ENCODE measurements at places on chromosomes 5 and 9. TPM values are rescaled to one million over a fixed set of nuclear protein-coding genes. Genes with fewer than 3 reads are reported as not detected.

GRCh38 chr5:32713770-32714381 is 2.8 kb downstream of the NPR3 start:
- peak overlapping the region; percentile 68 for H3K4me3 ChIP-seq
- H3K36me3 ChIP-seq: no peaks in the 10 kb centered on the region
- H3K27ac ChIP-seq: no peak overlapping the region
- DNase-seq: peak; percentile 89

DNA sequence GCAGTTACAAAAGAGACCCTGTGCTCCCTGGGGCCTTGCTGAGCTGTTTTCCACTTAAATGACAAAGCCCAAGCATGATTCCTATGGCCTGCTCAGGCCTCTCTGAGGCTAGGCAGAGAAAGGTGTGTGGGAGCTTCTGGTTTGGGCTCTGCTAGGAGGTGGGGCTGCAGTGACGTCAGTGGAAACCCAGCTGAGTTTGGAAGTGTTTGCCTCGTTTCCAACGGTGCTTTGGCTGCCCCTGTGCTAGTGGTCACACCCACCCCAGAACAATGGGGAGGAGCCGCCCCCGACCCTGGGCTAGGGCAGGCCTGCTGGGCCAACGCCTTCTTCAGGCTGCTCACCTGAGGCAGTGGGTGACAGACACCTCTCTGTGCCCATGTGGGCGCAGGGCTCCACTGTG is 10.4 kb downstream of the ANGPTL2 start:
- H3K27ac ChIP-seq: no peak overlapping the region
- H3K4me1 ChIP-seq: peaks cover 29% of the 10 kb centered on the region
- no peaks in the 10 kb centered on the region for H3K36me3 ChIP-seq

GRCh38 chr9:93161786-93162562 is 22.0 kb upstream of the WNK2 start:
- no peaks in the 10 kb centered on the region for H3K36me3 ChIP-seq
- no peaks in the 10 kb centered on the region for H3K27me3 ChIP-seq
- H3K27ac ChIP-seq: no peak overlapping the region
- no peak for DNase-seq
- H3K4me3 ChIP-seq: no peak overlapping the region
- no peaks in the 10 kb centered on the region for H3K4me1 ChIP-seq

- peak; percentile 57 for DNase-seq
- no peaks in the 10 kb centered on the region for H3K36me3 ChIP-seq
- H3K4me1 ChIP-seq: peaks cover 4% of the 10 kb centered on the region
- H3K27me3 ChIP-seq: no peaks in the 10 kb centered on the region
Measured at GRCh38 chr5:7686794-7687193, 164.1 kb downstream of the CFAP90 start.

DNA sequence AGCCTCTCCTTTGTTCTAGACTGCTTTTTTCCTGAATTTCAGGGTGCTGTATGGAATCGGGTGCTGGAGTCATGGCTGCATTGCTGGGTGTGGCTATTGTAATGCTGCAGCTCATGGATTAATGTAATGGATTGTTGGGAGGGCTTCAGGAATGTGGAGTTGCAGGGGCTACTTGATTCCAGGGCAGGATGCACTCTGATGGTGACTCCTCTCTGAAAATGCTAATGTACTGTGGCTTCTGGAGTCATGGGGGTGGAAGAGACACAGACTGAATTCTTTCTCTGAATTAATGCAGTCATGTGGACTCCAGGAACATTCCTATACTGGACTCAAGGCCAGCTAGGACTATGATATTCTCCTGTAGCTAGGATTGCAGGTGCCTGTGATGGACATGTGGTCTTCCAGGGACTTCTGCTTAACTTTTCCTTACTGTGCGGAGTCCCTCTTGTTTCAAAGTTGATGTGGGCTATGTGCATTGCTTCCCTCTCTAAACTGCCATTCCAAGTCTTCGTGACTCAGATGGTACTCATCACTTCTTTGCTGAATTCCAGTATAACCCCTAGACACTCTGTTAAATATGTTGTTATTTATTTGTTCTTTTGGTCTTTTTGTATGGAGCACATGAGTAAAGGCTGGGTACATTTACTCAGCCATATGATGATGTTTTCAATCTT is 396.2 kb downstream of the KCTD16 start:
- H3K27me3 ChIP-seq: no peaks in the 10 kb centered on the region
- DNase-seq: no peak
- no peak overlapping the region for H3K27ac ChIP-seq

DNA sequence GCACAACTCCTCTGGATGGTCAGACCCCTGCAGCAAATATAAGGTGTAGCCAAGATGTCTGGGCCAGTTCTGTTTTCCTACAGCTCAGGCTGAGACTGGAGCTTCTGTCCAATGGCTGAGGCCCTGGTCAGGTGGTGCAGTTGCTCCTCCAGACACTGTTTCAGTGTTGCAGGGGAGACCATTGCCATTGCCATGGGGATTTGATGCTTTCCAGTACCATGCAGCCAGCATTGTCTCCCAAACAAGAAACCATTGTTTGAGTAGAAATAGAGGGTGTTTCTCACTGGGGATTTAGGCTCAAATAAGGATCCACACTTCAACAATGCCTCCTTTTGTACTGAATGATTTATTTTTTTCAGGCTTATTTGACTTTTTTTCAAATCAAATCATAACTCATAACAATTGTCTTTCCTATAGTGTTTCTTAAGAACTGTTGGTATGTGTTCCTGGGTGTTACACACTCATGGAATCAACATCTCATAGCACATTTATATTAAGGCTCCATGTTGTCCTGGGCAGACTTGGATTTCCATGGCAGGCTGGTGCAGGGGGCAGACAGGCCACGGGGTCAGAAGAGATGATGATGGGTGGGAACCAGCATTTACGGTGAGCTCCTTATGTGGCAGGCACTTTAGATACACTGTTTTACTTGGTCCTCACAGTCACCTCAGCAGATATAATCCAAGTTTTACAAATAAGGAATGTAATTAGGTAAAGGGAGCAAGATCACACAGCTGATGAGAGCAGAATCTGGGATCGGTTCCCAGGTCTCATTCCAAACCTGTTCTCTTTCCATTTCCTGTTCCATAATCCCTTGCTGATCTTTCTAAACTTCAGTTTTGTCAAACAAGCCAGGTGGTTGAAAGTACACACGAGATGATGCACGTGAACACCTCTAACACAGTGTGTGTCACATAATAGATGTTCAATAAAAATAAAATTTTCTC is 95.9 kb upstream of the GNAQ start:
- no peaks in the 10 kb centered on the region for H3K4me1 ChIP-seq
- DNase-seq: no peak
- peak overlapping the region; percentile 79 for H3K27ac ChIP-seq
- H3K36me3 ChIP-seq: no peaks in the 10 kb centered on the region

DNA sequence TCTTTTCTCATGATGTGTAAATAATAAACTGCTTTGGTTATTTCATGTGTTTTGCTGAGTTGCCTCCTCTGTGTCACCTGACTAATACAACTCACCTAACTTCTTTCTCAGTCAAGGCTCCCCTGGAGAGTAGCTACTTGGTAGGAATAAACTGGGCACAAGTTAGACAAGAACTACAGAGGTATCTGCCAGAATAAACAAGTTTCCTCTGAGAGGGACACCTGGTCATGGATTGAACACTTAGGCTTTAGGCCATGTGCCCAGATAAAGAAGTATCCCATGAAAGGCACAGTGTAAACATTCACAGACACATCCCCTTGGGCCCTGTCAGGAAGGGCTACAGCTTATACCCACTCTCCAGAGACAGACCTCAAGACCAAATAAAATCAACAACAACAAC is 532.5 kb downstream of the KIF4B start:
- no peak for DNase-seq
- H3K4me1 ChIP-seq: no peaks in the 10 kb centered on the region
- H3K4me3 ChIP-seq: no peak overlapping the region
- H3K27ac ChIP-seq: no peak overlapping the region
- H3K27me3 ChIP-seq: no peaks in the 10 kb centered on the region

GRCh38 chr9:91820126-91820750 is 129.8 kb downstream of the ROR2 start:
- H3K4me1 ChIP-seq: peaks cover 55% of the 10 kb centered on the region
- DNase-seq: no peak
- H3K4me3 ChIP-seq: no peak overlapping the region
- no peak overlapping the region for H3K27ac ChIP-seq

DNA sequence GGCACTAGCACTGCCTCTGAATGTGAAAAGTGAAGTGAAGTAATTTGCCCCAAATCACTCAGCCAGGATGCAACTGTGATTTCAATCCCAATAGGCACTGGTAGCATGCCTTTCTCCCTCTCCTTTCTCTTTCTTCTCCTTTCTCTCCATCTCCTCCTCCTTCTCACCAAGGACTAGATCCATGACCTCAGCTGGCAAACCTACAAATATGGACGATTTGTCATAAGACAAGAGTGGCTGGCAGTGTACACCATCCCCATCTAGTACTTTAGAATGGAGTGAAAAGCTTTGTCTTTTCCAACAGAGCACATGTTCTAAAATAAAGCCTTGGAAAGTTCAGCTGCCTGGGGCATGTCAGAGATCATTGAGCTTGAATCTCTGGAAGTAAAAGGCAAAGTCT is 574.7 kb upstream of the CLINT1 start:
- no peaks in the 10 kb centered on the region for H3K36me3 ChIP-seq
- H3K4me3 ChIP-seq: no peak overlapping the region
- H3K4me1 ChIP-seq: no peaks in the 10 kb centered on the region
- no peak overlapping the region for H3K27ac ChIP-seq
- DNase-seq: no peak
- no peaks in the 10 kb centered on the region for H3K27me3 ChIP-seq

DNA sequence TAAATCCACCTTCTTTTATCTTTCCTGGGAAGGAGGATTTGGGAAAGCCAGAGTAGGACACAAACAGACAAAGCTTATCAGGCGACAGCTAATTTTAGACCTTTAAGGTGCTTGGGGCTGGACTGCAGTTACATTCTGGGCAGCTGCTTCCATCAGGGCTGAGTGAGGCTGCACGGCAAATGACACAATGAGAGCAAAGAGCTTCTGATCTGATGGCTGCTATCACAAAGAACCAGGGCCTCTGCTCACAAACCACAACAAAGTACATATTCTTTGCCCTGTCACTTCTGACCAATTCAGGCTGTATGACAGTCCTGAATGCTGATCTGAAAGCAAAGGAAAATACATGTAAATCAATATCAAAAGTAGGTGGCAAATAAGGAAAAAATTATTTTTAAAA is 93.1 kb downstream of the MRPS27 start:
- H3K4me3 ChIP-seq: no peak overlapping the region
- no peak for DNase-seq
- peaks cover 70% of the 10 kb centered on the region for H3K36me3 ChIP-seq
- no peak overlapping the region for H3K27ac ChIP-seq

GRCh38 chr5:155053501-155053900 is 39.9 kb downstream of the KIF4B start:
- H3K27ac ChIP-seq: peak overlapping the region; percentile 26
- H3K27me3 ChIP-seq: no peaks in the 10 kb centered on the region
- H3K4me1 ChIP-seq: peaks cover 6% of the 10 kb centered on the region

GRCh38 chr5:156182174-156182967 is 144.6 kb upstream of the SGCD start:
- H3K4me3 ChIP-seq: peak overlapping the region; percentile 55
- H3K27me3 ChIP-seq: no peaks in the 10 kb centered on the region
- no peaks in the 10 kb centered on the region for H3K4me1 ChIP-seq
- no peak overlapping the region for H3K27ac ChIP-seq
- H3K36me3 ChIP-seq: no peaks in the 10 kb centered on the region

Gene PCDHB12
- total RNA-seq: 5.0 TPM

Gene UGT3A2
- 13.5 TPM for total RNA-seq

Gene MUSK
- not detected for total RNA-seq

Gene NUP188
- total RNA-seq: 54.1 TPM

Gene SPINK4
- total RNA-seq: 1.2 TPM

Gene LCN15
- total RNA-seq: 0.47 TPM

Gene MYMK
- total RNA-seq: not detected
